HFFc6 (cell line): ENCODE measurements at places on chromosomes 6 and 20.

DNA sequence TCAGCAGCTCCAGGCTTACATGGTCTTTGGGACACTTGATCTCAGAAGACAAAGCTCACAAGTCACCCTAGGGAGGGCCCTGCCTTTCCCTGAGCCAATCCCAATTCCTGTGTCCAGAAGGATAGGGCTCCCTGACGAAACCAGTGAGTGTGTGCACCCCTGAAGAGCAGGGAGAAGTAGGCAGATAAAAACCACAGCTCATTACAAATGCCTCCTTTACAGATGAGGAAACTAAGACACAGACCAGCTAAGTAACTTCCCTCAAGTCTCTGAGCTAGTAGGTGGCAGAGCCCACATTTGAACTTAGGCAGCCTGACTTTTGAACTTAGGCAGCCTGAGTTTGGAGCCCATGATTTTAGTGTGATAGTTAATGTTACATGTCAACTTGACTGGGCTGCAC is 6.7 kb upstream of the ZFAND3 start:
- DNase-seq = no peak

DNA sequence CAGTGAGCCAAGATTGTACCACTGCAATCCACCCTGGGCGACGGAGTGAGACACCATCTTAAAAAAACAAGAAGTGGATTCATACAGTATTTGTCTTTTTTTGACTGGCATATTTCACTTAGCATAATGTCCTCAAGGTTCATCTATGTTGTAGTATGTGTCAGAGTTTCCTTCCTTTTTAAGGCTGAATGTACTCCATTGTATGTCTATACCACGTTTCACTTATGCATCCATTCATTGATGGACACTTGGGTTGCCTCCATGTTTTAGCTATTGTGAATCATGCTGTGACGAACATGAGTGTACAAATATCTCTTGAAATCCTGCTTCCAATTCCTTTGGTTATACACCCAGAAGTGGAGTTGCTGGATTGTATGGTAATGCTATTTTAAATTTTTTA is 28.9 kb upstream of the FAM83D start:
- DNase-seq = no peak

- DNase-seq = no peak
Measured at GRCh38 chr6:33288141-33288920, 708 bp downstream of the WDR46 start.

GRCh38 chr6:88982720-88983119 is 19.3 kb upstream of the RNGTT start:
- peak; percentile 74 for DNase-seq

DNA sequence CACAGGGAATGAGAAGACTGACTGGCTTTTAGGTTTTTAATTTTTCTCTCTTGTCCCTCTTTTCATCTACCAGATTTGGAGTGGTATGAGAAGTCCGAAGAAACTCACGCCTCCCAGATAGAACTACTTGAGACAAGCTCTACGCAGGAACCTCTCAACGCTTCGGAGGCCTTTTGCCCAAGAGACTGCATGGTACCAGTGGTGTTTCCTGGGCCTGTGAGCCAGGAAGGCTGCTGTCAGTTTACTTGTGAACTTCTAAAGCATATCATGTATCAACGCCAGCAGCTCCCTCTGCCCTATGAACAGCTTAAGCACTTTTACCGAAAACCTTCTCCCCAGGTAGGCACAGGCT is 644 bp downstream of the MAD2L1BP start:
- DNase-seq = no peak

GRCh38 chr6:73796881-73797280 is 100.9 kb downstream of the CD109 start:
- DNase-seq = no peak

- DNase-seq = no peak
Measured at GRCh38 chr6:129364767-129365166, 345.2 kb downstream of the ARHGAP18 start.

- no peak for DNase-seq
Measured at GRCh38 chr6:169230946-169231789, 22.5 kb downstream of the THBS2 start.

- no peak for DNase-seq
Measured at GRCh38 chr20:25321262-25321831, 69.3 kb downstream of the ABHD12 start.

DNA sequence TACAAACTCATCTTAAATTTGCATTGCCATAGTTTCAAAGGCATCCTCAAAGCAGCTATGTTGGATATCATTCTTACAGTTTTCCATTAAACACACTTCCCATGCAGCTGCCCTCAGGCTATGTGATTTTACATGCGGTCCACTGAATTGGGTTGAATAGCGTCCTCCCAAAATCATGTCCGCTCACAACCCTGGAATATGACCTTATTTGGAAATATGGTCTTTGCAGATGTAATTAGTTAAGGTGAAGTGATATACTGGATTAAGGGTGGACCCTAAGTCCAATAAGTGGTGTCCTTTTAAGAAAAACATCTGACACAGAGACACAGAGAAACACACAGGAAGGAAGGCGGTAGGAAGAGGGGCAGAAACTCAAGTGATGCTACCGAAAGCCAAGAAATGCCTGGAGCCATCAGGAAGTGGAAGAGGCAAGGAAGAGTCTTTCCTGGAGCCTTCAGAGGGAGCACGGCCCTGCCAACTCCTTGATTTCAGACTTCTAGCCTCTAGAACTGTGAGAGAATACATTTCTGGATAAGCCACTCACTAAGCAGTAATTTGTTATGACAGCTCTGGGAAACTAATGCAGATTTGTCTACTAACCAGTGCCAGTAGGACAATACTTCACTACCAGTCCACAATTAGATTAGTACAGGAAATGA is 42.7 kb upstream of the NHSL1 start:
- DNase-seq = no peak

GRCh38 chr6:5752391-5752680 is 254.4 kb downstream of the NRN1 start:
- DNase-seq = peak; percentile 74

- DNase-seq = no peak
Measured at GRCh38 chr6:95142661-95143335, 434.5 kb upstream of the MANEA start.

- peak; percentile 88 for DNase-seq
Measured at GRCh38 chr6:148440877-148441453, 98.3 kb downstream of the SASH1 start.

GRCh38 chr20:33459599-33459998 is 16.0 kb upstream of the SNTA1 start:
- DNase-seq = no peak

DNA sequence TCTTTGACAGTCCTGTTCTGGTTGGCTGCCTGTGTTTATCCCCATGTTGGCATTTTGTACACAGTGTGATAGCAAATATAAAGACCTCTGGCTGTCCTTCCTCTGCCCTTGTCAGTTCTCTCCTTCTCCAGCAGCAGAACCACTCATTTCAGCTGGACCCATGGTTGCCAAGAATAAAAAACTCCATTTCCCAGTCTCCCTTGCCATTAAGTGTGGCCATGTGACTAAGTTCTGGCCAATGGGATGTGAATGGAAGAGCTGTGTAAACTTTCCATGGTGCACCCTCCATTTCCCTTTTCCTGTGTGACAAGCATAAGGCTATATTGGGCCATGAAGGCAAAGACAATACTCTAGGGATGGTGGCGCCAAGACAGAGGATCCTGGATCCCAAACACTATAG is 78.4 kb upstream of the TBC1D7 start:
- no peak for DNase-seq

DNA sequence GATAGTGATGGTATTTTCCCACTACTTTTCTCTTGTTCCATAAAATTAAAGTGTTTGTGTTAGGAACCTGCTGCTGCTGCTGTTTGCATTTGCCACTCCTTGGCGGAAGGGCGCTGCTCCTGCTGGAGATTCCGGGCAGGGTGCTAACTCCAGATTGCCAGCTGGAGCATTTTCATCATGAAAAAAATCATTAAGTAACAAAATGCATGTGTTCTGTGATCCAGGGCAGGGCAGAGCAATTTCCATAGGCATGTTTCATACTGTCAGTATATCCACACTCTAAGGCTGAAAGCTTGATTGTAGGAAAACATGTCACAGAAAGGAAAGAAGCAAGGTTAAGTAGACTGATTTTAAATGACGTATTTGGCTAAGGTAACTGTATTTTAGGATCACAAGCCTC is 24.0 kb downstream of the PBOV1 start:
- no peak for DNase-seq

DNA sequence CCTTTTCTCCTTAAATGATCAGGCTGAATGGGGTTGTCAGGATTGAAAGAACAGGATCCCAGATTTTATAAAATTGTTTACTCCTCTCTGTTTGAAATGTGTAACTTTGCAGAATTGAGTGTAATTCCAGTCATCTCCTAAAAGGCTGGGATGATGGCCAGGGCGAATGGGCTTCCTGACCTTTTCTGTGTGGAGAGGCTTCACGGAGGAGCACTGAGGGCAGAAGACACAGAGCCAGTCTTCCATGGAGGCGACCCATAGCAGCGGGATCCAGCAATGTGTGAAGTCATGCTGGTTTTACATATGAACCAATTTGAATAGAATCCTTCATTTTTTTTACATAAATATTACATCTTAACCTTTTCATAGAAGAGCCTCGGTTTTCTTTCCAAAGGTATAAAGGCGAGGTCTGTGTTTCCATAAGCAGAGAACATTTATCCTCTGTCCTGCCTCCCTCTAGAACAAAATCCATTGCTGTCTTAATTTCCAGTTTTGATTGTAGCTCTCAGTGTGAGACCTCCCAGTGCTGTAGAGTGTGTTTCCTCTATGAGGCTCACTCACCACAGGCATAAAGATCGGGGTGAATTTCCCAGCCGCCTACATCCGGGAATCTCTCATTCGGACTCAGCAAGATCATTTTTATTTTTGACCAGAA is 369.7 kb upstream of the FLRT3 start:
- no peak for DNase-seq

DNA sequence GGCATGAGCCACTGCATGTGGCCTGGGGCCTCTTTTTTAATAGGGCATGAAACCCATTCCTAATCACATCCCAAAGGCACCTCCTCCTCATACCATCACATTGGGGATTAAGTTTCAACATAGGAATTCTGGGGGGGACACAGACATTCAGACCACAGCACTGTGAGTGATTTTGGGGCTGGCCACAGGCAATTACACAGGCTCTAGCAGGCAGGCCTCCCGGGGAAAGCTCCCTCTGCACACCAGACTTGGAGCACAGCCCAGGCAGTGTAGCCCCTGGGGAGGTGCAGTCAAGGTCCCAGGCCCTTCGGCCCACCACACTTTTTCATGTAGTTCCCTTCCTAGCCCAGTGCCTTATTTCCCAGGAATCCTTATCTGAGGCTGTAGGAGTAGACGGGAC is 5.5 kb downstream of the SFT2D1 start:
- DNase-seq = no peak

DNA sequence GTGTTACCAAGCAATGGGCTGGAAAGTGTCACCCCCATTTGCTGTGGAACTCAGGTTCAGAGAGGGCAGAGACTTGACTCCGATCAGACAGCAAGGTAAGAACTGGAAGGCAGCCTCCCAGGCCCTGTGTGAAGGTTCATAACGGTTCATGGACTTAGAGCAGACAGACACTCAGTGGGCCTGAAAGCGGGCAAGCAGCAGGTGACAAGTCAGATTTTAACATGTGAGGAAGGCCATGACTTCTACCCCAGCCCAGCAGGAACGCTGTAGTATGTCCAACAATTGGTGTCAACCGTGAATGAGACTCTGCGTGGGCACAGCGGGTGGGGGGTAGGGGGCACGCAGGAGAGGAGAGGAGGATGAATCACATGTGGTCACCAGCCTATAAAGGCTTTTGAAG is 217.6 kb upstream of the SNX9 start:
- DNase-seq = no peak

GRCh38 chr6:130517444-130517931 is 151.7 kb downstream of the TMEM200A start:
- no peak for DNase-seq

- DNase-seq = no peak
Measured at GRCh38 chr20:59740621-59741020, 136.3 kb downstream of the PHACTR3 start.

- peak; percentile 66 for DNase-seq
Measured at GRCh38 chr6:108562503-108562993, 1.8 kb downstream of the FOXO3 start.
